Hematopoietic multipotent progenitor cell (in vitro differentiated cells): ENCODE measurements at places on chromosomes 2 and 18. TPM values are rescaled to one million over a fixed set of nuclear protein-coding genes. Genes with fewer than 3 reads are reported as not detected.

DNA sequence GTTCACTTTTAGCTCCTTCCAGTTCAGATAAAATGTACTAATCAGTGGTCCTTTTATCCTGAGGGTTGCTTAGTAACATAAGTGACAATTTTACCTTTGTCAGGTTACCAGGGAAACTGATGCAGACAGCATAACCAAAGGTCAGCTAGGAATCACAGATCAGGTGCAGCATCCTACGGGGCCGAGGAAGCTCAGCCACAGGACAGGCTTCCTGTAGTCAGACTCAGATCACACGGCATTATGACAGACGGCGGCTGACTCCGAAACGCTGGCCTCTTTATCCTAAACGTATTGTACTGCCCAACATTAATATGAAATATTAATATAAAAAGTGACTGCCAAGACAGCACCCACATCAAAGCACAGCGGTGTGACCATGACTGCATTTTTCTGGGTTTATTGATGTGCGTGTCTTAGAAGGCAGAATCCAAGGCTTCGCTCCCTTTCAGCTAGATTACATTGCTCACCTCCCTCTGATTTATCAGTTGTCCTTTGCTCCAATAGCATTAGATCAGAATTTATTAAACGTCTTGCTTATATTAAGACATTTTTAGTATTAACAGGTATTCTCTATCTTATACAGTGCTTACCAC, 444.5 kb downstream of the CMPK2 start:
- no peak for DNase-seq

Gene LOXHD1
- under 0.01 TPM for total RNA-seq

DNA sequence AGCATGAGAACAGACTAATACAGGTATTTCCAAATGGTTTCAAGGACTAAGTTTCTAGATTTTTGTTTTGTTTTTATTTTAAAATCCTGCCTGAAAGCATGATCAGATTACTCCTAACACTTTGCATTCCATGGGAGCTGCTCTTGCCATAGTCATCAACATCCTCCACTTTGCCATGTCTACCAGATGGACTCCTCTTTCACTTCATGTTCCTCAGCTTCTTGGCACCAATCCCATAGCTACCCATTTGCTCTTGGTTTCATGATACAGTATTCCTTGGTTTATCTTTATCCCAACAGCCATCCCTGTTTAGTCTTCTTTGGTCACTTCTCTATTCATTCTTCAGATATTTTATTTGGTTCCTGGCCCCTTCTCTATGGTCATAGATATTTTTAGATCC, 154.2 kb upstream of the CCDC195 start:
- no peak for DNase-seq

GRCh38 chr18:75489493-75490190, 62.1 kb upstream of the SMIM21 start:
- DNase-seq, result no peak

Gene PRKCE
- 11.8 TPM for total RNA-seq

DNA sequence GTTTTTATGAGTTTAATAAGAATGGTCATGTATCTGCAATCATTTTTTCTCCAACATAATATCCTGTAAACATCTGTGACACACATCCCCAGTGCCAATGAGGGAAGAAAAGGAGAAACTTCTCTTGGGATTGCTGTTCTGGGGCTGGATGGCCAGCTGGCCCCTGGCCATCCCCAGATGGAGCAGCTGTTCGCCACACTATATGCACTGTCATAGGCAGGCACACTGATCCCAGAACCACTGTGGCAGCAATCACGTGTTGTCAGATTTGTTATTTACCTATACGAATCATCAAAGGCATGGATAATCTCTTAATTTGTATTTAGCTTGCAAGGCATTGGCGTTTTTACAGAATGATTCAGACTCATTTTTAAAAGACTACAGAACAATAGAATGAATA, 167.6 kb upstream of the ACAA2 start:
- no peak for DNase-seq

- DNase-seq, result no peak
These were observed 476 bp downstream of the VSNL1 start for GRCh38 chr2:17540813-17541530.

GRCh38 chr2:10514743-10515142, 66.6 kb upstream of the ODC1 start:
- no peak for DNase-seq

GRCh38 chr2:140639628-140640027, 1491.2 kb downstream of the LRP1B start:
- no peak for DNase-seq

Gene C2orf81
- total RNA-seq, result 2.7 TPM

GRCh38 chr2:681312-681711, 4.1 kb upstream of the TMEM18 start:
- no peak for DNase-seq

- peak; percentile 53 for DNase-seq
These were observed 95.9 kb downstream of the NCOA1 start for GRCh38 chr2:24586955-24587354.

DNA sequence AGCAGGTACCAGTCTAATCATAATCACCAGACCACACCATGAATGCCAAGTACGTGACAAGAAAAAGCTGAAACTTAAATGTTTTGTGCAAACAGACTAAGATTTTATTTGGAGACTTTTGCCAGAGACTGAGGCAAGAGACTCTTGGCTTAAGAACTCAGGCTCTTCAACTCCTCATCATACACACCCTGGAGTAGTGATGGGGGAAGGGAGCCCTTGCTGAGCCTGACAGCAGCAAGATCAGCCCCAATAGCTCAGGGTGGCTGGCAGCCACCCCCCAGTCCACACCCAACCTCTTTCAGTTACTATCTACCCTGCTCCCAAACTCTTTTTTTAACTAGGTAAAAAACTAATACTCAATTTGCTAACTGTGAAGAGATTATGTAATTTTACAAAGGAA, 114.8 kb downstream of the CCBE1 start:
- DNase-seq, result no peak

Gene AP1S3
- 0.81 TPM for total RNA-seq

Gene ADGRF3
- 1.1 TPM for total RNA-seq

- DNase-seq, result no peak
These were observed 897.0 kb downstream of the CPS1 start for GRCh38 chr2:211453311-211453887.

Gene POTEI
- not detected for total RNA-seq

Gene SIX2
- total RNA-seq, result not detected

GRCh38 chr18:23967321-23968089, 47.0 kb upstream of the TTC39C start:
- peak; percentile 50 for DNase-seq

Gene SLC11A1
- 3.8 TPM for total RNA-seq

Gene RAPH1
- 0.27 TPM for total RNA-seq

GRCh38 chr18:34028324-34028723, 196.4 kb downstream of the NOL4 start:
- no peak for DNase-seq

- DNase-seq, result peak; percentile 33
These were observed 878.8 kb downstream of the RNF144A start for GRCh38 chr2:7795778-7796563.
